NCI-H446 (cell line): ENCODE measurements at places on chromosomes 6 and 20.

DNA sequence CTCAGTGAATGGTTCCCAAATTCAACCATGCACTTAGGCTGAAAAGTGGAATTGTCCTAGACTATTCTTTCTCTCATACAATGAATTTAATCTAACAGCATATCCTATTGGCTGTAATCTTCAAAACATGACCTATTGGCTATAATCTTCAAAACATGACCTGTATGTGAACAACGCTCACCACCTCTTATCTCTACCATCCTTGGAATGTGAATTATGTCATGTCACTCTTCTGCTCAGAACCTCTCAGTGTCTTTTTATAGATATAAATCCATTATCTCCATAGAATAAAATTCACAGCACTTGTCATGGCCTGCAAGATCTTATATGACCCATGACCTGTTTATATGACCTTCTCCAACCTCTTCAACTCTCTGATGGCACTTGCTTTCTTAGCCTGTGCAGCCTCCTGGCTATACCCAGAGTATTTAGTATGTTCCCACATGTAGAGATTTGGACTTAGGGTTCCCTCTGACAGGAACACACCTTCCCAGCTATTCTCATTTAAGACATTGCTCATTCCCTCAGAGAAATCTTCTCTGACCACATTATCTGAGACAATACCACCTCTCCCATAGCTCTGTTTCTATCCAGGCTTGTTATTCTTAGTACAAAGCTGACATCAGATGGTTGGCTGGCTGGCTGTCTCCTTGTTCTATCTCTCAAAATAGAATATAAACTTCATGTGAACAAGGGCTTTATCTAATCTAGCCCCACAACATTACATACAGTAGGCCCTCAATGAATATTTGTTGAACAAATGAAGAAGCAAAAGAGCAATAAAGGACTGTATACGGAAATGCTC lies 275.0 kb upstream of the PREP start:
- DNase-seq: no peak

DNA sequence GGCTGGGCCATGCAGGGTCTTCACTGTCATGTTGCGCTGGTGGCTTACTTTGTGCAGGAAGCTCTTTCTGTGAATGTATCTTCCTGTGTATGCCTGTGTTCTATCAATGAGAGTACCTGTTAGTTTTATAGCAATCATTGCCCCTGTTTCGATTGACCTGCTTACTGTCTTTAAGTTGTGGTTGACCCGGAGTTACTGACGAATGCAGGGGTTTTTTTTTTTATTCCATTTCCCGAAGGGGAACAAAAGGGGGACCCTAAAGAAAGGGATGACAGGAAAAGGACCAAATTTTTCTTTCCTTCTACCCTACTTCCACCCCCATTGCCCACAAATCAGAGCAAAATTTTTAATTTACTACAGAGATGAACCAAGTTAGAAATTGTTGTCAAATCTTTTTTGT lies at the start of gene IL17F:
TSS of gene IL17F (minus strand) at position 101 of the 400 bp plus-strand sequence. CDS start at position 30, 71 bp downstream.
- DNase-seq: no peak

GRCh38 chr6:168585441-168585840 lies 144.5 kb downstream of the SMOC2 start:
- DNase-seq: no peak

DNA sequence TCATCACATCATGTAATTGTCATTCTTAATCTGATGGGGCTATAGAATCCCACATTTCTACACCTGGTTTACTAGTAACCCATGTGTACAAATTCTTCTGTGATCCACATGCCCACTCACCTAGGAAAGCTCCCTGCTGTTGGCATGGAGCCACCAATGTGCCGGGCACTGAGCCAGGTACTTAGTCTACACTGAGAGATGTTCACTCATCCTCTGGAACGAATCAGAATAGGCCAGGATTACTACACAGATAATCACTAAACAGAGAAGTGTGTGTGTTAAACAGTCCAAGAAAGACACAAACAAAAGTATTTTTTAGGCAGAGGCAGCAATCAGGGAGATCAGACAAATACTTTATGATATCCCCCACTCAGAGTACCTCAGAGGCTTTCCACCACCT lies 193.2 kb upstream of the VGLL2 start:
- DNase-seq: no peak

DNA sequence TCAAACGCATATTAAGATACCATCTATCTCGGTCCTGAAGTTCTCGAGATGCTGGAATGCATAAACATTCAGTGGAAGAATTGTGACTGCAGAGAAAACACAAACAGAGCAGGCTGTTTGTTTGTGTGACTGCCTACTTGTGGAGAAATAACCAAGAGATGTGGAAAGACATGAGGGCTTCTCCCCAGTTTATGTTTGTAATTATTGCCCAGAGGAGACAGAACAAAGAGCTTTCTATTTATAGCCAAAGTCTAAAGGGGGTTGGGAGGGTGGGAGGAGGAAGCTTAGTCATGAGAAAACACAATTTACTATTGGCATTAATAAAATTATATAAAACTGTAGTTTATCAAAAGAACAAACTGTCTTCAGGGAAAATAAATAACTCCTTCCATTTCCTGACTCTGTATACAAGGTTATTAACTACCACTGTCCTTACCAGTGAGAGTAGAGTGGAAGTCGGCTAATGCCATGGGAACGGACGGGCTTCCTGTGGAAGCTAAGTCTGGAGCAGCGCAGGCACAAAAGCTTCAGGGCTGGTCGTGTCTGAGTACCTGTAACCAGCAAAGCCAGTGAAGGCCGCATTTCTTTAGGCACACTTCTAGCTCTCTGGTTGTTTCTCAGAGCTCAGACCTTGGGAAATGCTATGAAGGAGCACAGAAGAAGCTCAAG lies 200.2 kb upstream of the SUPT3H start:
- DNase-seq: no peak

DNA sequence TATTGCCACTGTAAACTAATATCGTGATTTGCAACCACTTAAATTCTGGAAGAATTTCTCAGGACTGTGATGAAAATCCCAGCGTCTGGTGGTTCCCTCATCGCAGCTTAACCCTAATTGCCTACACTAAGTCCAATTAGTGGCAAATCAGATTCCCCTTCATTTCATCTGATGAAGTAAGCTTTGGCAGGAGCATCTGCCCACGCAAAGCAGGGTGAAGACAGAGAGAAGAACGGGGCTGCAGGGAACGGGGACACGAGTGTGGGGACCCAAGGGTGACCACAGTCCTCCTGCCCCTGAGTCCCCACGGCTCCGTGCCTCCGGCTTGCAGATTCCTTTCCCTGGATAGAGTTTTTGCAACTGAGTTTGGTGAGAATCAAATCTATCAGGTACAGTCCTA lies 159.5 kb downstream of the LY86 start:
- DNase-seq: no peak

DNA sequence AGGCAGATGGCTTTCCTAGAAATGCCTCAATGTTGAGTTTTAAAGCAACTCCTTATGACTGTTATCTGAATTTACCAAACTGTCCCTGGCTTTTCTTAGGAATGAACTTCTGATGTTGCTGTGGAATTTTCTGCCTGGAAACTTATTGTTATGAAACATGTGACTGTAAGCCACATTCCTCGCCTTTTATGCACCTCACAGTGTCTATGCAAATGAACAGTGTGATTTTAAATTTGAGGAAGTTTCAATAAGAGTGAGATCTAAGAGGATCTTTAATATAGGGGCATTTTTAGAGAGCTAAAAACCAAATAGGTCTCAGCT lies 2.4 kb upstream of the CCR6 start:
- no peak for DNase-seq

GRCh38 chr6:3876101-3876500 lies 26.9 kb downstream of the FAM50B start:
- DNase-seq: no peak

- no peak for DNase-seq
Measured at GRCh38 chr20:49308875-49309274, 31.0 kb upstream of the ZNFX1 start.

DNA sequence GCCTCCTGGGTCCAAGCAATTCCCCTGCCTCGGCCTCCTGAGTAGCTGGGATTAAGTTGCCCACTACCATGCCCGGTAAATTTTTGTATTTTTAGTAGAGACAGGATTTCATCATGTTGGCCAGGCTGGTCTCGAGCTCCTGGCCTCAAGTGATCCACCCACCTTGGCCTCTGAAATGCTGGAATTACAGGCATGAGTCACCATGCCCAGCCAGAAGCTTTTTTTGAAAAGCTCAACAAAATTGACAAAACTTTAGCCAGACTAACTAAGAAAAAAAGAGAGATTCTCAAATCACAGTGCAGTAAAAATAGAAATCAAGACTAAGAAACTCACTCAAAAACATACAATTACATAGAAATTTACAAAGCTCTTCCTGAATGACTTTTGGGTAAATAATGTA lies 420.6 kb downstream of the COL12A1 start:
- DNase-seq: no peak

GRCh38 chr6:99993533-99994251 lies at the start of gene MCHR2:
Gene MCHR2 (minus strand): TSS chr6:99994223. CDS start chr6:99956147, 38,076 bp downstream.
- DNase-seq: no peak

- no peak for DNase-seq
Measured at GRCh38 chr6:157632821-157633220, 190.2 kb upstream of the SNX9 start.

DNA sequence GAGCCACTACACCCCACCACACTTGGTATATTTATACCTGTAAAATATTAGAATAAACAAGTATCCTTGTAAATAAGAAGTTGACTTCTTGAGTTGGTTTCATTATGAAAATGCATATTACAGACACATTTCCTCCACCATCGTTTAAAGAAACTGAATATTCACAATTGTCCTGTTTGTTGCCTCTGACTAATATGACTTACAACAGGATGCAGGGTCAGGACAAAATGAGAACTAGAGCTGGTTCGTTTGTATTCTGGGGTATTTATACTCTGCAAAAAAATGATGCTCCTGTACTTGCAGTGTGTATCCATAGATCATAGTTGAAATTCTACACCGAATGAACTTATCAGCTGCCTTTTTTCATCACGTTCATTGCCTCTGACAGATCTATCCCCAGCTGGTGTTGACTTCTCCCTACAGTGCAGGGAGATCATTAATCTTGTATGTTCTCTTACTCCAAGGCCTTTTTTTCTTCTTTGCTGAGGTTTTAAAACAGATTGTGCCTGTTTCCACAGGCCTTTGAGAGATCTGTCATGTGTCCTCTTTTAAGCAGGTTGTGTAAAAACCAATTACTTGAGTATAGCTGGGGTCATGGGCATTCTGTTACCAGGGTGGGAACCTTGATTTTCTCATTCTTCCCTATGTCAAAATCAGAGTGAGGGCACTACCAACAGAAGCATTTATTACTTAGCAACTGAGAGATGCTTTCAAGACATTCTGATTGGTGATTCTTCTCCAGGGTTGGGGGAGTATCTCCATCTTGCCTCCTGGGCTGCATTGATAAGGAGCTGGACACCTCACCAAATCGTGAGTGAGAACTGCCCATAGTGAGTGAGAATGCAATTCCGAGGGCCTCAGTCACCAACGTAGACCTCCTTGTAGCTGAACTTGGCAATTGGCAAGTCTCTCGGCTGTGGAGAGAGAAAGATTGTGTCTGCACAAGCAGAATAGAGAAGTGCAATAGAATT lies 78.8 kb upstream of the CD83 start:
- peak; percentile 76 for DNase-seq

- no peak for DNase-seq
Measured at GRCh38 chr6:118843685-118844390, 50.1 kb upstream of the ASF1A start.
